Fibroblast of villous mesenchyme (primary cell): ENCODE measurements at places on chromosomes 16 and 17. TPM values are rescaled to one million over a fixed set of nuclear protein-coding genes. Genes with fewer than 3 reads are reported as not detected.
A peak's percentile ranks its signal among the peaks of the same experiment; 100 is the strongest.

- peak; percentile 86 for DNase-seq
These were observed 365.2 kb downstream of the C16orf95 start for GRCh38 chr16:86951831-86952598.

- DNase-seq: no peak
These were observed 593 bp downstream of the GFER start for GRCh38 chr16:1984347-1985225.

- DNase-seq: no peak
These were observed 4.0 kb downstream of the ACBD4 start for GRCh38 chr17:45139533-45139920.

CCL17 gene
- not detected in 2 replicates for total RNA-seq

DNA sequence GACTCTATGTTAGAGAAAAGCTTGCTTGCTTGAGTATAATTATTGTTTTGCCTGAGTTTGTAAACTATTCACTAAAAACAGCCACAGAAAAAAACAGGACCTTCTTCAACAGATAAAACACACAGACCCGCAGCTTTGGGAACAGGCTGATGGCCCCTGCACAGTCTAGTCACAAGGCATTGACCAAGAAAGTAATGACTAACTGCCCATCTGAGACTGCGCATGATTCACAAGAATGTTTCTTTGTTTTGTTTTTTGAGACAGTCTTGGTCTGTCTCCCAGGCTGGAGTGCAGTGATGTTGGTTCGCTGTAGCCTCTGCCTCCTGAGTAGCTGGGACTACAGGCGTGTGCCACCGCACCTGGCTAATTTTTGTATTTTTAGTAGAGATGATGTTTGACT lies 2.8 kb upstream of the ZKSCAN2 start:
- peak; percentile 14 for DNase-seq
